ENCODE measurements at places on chromosomes 4 and X. TPM values are rescaled to one million over a fixed set of nuclear protein-coding genes. Genes with fewer than 3 reads are reported as not detected.

The SCML2 gene
- 1.5 TPM for total RNA-seq

The BMPR1B gene
- total RNA-seq = 10.5 TPM

The XAGE2 gene
- total RNA-seq = not detected

The ZNF711 gene
- total RNA-seq = 1.9 TPM

The GPR50 gene
- not detected for total RNA-seq

The KIT gene
- total RNA-seq = 69.3 TPM

The YY2 gene
- 0.42 TPM for total RNA-seq

The HTN3 gene
- not detected for total RNA-seq
